ENCODE measurements at places on chromosomes 7 and 10.

GRCh38 chr10:73759512-73760115 is 15.4 kb downstream of the SEC24C start:
- DNase-seq, result no peak

- DNase-seq, result no peak
These were observed 13.8 kb upstream of the TMEM120A start for GRCh38 chr7:76008156-76008687.

DNA sequence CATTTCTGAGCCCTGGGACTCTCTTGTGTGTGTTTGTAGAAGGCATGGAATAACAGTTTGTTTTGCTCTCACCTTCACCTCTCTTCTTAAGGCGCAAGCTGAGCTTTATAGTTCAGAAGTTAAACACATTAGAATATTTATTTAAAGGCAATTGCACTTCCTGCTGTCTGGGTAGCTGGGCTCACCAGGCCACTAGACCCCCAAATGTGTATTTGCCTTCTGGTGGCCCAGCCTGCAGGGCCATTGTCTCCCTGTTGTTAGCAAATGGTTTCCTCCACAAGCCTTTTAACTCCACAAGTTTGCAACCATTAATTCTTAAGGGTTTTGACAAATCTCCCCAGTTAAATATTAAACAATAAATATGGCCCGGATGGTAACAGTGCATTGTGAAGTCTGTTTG is 31.1 kb upstream of the NEUROD6 start:
- no peak for DNase-seq

DNA sequence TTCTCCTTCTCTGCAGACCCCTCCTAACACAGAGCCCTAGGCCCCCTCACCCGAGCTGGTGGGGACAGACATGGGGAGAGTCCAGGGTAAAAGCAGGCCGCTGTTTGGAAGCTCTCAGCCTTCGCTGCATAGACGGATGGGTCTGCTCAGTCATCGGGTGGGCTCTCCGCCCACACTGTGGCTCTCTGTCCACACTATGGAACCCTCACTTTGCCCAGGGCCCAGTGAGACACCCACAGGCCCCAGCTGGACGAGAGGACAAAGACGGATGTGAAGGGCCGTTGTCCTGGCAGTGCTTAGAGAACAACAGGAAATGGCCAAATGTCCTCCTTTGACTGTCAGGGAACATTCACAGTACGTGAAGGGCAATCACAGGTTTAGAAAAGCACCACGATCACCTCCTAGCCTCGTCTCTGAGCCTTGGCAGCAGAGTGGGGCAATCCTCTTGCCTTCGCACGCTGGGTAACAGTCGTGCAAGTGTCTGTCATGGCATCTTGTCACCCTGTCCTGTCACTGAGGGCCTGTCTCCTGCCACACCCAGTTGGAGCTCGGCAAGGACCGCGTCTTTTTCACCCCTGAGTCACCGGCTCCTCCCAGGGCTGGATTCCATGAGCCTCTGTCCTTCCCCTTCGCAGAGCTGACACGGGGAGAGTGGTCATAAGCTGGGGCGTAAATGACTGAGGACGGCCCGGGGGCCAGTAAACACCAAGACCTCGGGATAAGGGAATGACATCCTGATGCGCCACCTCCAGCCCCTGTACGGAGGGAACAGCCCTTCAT is 80.6 kb downstream of the PRKAG2 start:
- DNase-seq, result no peak

GRCh38 chr10:132422903-132423825 is 26.2 kb downstream of the PWWP2B start:
- DNase-seq, result no peak

- no peak for DNase-seq
These were observed 32.4 kb downstream of the NSUN6 start for GRCh38 chr10:18619016-18619415.

GRCh38 chr10:67259319-67259929 is 333.6 kb downstream of the LRRTM3 start:
- DNase-seq, result no peak

- DNase-seq, result no peak
These were observed 364.2 kb downstream of the GLRX3 start for GRCh38 chr10:130500261-130501000.

- DNase-seq, result no peak
These were observed 125.2 kb downstream of the DOCK4 start for GRCh38 chr7:112080978-112081377.

DNA sequence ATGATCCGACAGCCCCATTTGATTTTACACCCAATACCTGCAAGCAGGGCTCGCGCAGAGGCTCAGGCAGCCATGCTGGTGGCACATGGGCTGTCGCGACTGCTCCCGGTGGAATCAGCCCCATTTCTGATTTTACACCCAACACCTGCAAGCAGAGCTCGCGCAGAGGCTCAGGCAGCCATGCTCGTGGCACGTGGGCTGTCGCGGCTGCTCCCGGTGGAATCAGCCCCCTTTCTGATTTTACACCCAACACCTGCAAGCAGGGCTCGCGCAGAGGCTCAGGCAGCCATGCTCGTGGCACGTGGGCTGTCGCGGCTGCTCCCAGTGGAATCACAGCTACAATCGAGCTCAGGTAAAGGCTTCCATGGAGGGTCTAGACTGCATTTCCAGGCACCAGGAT is 244.1 kb downstream of the PTPRN2 start:
- DNase-seq, result no peak

Measured in NCI-H2081 treated with DMSO at 0.1 percent for 48 hours (cell line).